ENCODE measurements at places on chromosomes 12 and 14.

- no peak for DNase-seq
Observed at GRCh38 chr12:88559772-88560171, 20.5 kb downstream of the KITLG start.

- DNase-seq: no peak
Observed at GRCh38 chr12:105547786-105548185, 217.3 kb downstream of the C12orf75 start.

GRCh38 chr14:90455100-90455571, 58.3 kb downstream of the CALM1 start:
- DNase-seq: no peak

DNA sequence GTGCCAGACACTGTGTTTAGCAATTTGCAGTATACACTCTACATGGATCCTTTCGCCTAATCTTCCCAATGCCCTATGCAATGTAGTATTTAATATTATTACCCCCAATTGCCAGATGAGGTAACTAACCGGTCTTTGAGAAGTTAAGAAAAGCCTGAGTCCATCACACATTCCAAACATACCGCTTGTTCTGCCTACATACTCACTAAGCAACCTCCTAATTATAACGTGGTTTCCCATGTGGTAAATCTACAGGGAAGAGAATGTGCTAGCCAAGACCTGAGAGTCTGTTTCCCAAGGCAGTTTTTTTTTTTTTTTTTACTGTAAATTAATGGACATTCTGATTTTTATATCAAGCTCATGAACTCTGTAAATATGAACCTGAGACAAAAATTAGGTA, 37.2 kb downstream of the ATP2B1 start:
- DNase-seq: no peak

DNA sequence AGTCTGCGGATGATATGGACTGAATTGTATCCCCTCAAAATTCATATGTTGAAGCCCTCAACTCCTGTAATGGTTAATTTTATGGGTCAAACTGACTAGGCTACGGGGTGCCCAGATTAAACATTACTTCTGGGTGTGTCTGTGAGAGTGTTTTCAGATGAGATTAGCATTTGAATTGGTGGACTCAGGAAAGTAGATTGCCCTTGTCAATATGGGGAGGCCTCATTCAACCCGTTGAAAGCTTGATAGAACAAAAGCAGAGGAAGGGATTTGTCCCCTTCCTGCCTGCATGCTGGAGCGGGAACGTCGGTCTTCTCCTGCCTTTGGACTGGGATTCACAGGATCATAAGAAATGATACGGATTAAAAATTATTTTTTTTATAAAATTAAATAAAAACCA, 84.5 kb downstream of the BBS10 start:
- no peak for DNase-seq

GRCh38 chr14:65170768-65171507, 68.6 kb upstream of the MAX start:
- DNase-seq: peak; percentile 55

DNA sequence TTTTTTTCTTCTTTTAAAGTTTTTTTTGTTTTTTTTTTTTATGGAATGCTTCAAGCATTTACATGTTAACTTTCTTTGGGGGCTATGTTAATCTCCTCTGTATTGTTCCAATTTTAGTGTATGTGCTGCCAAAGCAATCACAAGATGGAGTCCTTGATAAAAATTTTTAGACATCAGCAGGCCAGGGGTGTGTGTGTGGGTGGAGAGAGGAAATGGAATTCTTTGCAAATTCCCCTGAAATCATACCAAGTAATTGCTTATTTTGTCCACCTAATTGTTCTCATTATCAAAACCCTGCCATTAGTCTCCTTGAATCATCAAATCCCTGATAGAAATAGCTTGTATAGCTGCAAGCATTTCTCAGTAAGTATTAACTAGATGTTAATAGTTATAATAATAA, 21.7 kb downstream of the RNF212B start:
- no peak for DNase-seq

- peak; percentile 41 for DNase-seq
Observed at GRCh38 chr14:72291908-72292688, 359.9 kb downstream of the RGS6 start.

GRCh38 chr12:112408621-112409020, 784 bp downstream of the RPL6 start:
- no peak for DNase-seq

GRCh38 chr14:45249856-45250575, 3.0 kb downstream of the MIS18BP1 start:
- no peak for DNase-seq

DNA sequence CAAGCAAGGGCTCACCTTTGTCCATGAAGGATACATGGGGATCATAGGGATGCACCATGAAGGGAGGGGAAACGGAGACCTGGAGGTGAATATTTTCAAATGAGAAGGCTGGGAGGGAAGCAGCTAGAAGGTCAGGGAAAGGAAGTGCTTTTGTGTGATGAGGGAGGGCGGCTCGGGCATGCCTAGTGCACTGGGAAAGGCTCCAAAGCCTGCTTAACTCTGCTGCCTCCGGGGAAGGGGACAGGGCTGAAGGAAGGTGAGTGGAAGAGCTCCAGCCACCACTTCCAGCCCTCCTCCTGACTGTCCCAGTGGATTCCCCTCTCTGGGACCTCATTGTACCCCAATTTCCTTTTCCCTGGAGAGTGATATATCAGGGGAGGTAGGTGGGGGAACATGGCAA, 149.4 kb upstream of the PRMT8 start:
- DNase-seq: no peak

DNA sequence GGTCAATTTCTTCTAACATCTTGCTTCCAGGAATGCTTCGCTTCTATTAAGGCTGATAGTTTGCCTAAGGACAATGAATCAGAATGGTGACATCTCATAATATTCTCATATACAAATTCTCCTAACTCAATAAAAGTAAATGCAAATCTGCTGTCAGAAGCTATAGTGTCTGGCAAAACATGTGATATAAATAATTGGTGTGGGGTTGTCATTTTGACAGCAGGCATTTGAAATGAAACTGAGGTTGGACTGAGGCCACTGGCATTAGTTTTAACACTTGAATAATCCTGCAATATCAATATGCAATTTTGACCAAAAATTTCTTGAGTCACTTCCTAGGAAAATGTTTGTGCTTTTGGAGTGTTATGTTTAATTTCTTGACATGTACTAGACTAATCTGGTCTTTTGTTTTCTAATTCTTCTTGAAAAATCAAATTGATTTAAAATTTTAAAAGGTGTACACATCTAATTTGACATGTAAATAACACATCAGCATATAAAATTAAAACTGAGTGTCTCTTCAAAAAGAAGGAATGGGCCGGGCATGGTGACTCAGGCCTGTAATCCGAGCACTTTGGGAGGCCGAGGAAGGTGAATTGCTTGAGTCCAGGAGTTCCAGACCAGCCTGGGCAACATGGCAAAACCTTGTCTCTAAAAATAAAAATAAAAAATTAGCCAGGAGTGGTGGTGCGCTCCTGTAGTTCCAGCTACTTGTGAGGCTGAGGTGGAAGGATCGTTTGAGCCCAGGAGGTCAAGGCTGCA, 92.3 kb upstream of the BTG1 start:
- DNase-seq: no peak

DNA sequence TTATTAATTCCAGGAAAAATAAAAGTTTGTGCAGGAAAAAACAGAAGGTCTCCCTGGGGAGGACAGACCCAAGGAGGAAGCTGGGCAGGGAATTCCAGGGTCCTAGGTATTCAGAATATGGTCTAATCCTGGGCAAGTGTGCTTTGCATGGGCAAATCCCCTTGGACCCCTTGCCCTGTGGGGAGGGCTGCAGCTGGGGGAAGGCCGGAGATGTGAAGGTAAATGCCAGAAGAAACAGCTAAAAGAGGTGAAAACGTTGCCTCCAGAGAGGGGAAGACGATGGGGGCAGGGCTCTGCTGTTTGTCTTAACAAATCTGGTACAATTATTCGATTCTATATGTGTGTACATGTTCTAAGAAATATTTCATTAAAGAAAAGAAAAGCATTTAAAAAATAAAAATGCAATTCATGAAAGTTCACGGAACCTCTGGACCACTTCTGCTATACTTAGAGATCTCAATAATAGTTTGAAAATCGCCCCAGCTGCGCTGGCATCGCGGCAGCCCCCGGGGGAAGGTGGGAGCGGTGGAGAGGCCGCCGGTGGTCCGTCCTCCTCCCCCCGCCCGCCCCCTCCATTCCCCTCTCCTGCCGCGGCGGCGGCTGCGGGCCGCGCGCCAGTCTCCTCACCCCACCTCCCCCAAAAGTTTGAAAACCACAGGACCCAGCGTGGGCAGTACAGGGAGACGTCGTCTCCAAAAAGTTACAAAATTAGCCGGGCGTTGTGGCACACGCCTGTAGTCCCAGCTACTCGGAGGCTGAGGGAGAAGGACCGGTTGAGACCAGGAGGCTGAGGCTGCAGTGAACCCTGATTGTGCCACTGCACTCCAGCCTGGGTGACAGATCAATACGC, 1.5 kb upstream of the PRPF40B start:
- no peak for DNase-seq

- DNase-seq: peak; percentile 78
Observed at GRCh38 chr14:99562856-99563748, 40.9 kb downstream of the CCDC85C start.

GRCh38 chr12:17949558-17950141, 140.3 kb downstream of the RERGL start:
- DNase-seq: no peak

DNA sequence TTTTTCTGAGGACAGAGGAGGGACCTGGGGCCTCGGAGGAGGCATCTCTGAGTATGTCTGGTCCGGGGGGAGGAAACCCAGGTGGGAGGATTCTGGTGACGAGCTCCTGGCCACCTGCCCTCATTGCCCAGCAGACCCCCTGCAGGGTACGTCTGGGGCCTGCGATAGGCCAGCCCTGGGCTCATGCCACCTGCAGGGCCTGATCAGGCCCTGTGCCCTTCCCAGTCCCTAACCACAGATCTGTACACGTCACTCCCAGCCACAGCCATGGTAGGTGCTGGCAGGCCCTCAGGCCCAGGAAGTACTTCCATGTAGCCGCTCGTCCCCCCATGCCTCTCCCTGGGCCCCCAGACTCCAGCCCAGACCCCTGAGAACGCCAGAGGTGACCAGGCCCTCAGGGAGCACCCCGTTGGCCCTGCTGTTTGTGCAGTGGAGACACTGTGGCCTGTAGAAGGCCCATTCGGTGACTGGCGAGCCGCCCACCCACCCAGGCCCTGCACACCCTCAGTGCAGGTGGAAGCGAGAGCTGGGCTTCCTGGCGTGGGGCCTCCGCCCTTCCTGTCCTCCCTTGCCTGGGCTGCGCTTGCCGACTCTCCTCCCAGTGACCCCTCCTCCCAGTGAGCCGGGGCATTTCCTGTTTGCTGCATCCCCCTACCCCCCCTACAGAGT, 5.7 kb downstream of the INF2 start:
- DNase-seq: no peak

DNA sequence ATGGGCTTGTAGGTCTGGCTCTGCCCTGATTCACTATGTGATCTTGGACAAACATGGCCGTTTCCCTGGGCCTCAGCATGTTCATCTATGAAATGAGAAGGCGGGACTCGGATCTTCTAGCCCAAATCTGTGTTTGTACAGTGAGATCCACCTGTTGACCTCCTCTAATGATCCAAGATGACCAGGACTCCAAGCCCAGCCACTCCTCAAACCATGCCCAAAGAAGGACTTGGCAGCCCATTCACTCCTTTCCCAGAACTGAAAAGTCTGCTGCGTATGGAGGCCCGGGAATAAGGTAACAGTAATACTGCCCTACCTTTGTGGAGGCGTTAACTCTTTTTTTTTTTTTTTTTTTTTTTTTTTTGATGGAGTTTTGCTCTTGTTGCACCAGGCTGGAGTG, 39.9 kb downstream of the APPL2 start:
- no peak for DNase-seq

GRCh38 chr12:14601692-14602478, 34.2 kb upstream of the PLBD1 start:
- DNase-seq: no peak

- no peak for DNase-seq
Observed at GRCh38 chr12:39405580-39405979, 37.3 kb downstream of the KIF21A start.

GRCh38 chr14:95480109-95480886, 36.2 kb downstream of the SYNE3 start:
- no peak for DNase-seq

DNA sequence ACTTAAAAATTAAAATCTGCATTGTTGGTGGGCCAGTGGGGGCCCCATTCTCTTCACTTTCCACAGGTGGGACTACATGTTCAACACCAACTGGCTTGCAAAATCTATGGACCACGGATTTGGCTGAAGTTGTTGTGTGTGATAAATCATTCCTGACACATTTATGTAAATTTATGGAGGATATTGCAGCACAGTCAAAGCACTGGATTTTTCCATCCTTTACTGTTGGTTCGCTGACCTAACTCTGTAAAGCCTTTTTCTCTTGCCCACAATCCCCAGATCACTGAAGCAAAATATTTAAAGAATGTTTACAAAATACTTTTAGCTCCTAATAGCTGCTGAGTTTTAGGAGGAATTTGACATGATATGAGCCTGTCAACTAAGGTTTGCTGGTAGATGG, 219.7 kb upstream of the PRICKLE1 start:
- DNase-seq: no peak

DNA sequence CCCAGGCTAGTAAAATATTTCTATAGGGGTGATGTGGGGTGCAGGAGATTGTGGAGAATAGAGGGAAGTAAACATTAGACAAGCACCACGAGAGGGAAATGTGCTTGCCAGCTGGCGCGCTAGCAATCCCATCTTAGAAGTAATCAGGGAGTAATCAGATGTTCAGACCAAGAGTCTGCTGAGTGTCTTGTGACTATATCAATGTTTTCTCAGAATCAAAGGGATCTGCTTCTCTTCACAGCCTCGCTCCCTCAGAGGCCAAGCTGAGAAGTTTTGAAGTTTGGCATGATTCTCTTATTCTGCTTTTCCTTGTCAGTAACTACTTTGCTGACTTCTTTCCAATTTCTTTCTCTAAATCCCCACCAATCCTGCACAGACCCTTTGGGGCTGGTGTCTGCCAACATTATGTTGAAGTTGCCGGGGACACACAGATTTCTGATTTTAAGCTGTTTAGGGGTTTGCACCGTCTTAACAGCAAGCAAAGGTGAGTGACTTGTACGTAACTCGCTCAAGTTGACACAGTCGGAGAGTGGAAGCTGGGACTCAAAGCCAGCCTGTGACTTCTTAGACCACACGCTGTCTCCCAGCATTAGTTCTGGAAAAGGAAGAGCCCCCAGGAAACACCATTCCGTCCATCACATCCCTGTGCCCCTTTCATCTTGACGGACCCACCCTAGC, 22.0 kb upstream of the TSPAN9 start:
- DNase-seq: no peak

- peak; percentile 44 for DNase-seq
Observed at GRCh38 chr14:58638231-58639197, 752 bp downstream of the DACT1 start.

DNA sequence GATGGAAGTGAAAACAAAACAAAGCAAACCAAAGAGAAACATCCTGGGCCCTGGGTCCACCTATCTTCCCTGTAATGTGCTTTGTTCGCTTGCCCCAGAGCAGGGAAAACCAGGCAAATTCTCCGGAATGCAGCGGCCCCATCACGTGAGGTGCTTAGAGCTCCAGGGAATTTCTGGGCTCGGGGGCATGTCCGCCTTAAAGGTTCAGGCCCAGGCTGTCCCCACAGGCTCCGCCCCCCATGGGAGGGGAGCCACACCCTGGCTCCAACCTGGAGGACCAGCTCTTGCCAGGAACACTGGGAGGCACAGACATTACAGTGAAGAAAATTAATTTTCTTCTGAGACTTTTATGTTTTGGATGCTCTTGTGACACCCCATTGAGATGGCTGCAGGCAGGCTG, 69.9 kb downstream of the RBM19 start:
- DNase-seq: no peak
